Pancreas (tissue), 10 donors: ENCODE measurements at places on chromosomes 1 and 21. TPM values are rescaled to one million over a fixed set of nuclear protein-coding genes. Genes with fewer than 3 reads are reported as not detected.

Gene HCRTR1
- not detected for total RNA-seq

Gene CLEC20A
- total RNA-seq, result not detected

Gene CELA3B
- 4,673 TPM for total RNA-seq

Gene AMY1B
- 0.95 TPM for total RNA-seq

Gene OXCT2
- 0.98 TPM for total RNA-seq

Gene SLC45A3
- 1.1 TPM for total RNA-seq
